Lower lobe of right lung (tissue), 2 donors: ENCODE measurements at places on chromosomes 13 and 19.

DNA sequence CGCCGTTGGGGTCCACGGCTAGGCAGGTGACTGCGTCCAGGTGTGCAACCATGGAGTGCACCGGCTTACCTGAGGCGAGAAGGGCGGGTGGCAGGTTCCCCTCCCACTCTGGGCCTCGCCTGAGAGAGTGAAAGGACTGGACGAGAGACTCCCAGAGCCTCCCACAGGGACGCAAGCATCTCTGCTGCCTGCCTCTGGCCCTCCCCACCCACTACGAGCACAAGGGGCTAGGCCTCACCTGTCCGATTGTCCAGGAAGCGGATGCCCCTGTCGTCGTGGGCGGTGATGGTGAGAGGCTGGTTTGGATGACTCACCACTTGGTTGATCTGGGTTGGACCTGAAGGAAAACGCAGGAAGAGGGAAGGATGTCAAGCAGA is 5.1 kb upstream of the PRKD2 start:
- H3K36me3 ChIP-seq: peaks cover 74% of the 10 kb centered on the region
- H3K4me3 ChIP-seq: no peak overlapping the region
- no peaks in the 10 kb centered on the region for H3K27me3 ChIP-seq
- no peak overlapping the region for H3K27ac ChIP-seq
- peaks cover 39% of the 10 kb centered on the region for H3K4me1 ChIP-seq

GRCh38 chr13:27450921-27451471 is 632 bp upstream of the MTIF3 start:
- H3K27me3 ChIP-seq: no peaks in the 10 kb centered on the region
- H3K4me3 ChIP-seq: peak overlapping the region; percentile 91
- peak overlapping the region; percentile 99 for H3K27ac ChIP-seq

DNA sequence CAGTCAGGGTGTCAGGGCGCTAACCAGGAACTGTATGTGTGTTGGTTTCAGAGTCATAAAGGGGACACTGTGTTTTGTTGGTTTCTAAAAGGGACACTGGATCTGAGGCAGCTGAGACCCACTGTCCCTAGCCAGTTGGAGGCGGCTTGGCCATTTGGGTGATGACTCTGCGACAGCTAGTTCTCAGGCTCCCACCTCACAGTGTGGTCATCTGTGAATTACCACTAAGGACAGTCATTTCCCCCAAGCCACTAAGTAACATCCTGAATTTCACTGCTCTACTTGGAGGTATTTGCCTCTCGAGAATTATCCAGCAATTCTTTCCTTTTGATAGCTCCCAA is 51.5 kb downstream of the EPS15L1 start:
- DNase-seq: no peak
- H3K27ac ChIP-seq: no peak overlapping the region
- H3K4me1 ChIP-seq: no peaks in the 10 kb centered on the region
- H3K27me3 ChIP-seq: no peaks in the 10 kb centered on the region
- peaks cover 85% of the 10 kb centered on the region for H3K36me3 ChIP-seq

DNA sequence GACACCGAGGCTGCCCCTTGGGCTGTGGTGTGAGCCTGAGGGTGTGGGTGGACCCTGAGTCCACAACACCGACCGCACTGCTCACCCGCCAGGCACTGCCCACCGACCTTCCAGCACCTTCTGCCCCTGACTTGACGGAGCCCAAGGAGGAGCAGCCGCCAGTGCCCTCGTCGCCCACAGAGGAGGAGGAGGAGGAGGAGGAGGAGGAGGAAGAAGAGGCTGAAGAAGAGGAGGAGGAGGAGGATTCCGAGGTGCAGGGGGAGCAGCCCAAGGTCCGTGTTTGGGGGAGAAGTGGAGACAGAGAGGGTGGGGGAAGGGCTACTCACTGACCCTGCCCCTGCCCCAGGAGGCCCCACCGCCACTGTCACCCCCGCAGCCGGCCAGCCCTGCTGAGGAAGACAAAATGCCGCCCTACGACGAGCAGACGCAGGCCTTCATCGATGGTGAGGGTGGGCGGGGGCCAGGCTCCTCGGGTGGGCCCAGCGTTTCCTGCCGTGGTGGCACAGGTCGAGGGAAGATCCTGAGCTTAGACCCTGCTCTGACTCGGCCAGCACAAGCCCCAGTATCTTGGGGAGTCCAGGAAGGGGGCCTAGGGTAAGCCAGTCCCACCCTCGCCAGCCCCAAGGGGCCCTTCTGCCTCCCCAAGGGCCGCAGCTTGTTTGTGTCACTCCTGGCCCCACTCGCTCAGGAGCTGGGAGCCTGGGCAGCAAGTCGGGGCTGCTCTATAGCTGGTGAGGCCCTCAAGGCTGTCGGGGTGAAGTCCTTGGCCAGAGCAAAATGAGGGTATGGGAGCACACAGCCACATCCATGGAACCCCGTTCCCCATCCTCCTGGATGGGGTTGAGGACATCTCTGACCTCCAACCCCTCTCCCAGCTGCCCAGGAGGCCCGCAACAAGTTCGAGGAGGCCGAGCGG is 12.2 kb downstream of the PRKCSH start:
- no peak for DNase-seq
- no peak overlapping the region for H3K27ac ChIP-seq
- H3K27me3 ChIP-seq: no peaks in the 10 kb centered on the region
- no peak overlapping the region for H3K4me3 ChIP-seq

GRCh38 chr13:30464496-30465342 is 1.0 kb downstream of the HMGB1 start:
- peak overlapping the region; percentile 68 for H3K4me3 ChIP-seq
- peaks cover 34% of the 10 kb centered on the region for H3K4me1 ChIP-seq

GRCh38 chr19:41930926-41931592 is 2.8 kb upstream of the ERFL start:
- H3K27ac ChIP-seq: no peak overlapping the region
- H3K36me3 ChIP-seq: no peaks in the 10 kb centered on the region
- H3K27me3 ChIP-seq: peaks cover 74% of the 10 kb centered on the region
- DNase-seq: no peak

DNA sequence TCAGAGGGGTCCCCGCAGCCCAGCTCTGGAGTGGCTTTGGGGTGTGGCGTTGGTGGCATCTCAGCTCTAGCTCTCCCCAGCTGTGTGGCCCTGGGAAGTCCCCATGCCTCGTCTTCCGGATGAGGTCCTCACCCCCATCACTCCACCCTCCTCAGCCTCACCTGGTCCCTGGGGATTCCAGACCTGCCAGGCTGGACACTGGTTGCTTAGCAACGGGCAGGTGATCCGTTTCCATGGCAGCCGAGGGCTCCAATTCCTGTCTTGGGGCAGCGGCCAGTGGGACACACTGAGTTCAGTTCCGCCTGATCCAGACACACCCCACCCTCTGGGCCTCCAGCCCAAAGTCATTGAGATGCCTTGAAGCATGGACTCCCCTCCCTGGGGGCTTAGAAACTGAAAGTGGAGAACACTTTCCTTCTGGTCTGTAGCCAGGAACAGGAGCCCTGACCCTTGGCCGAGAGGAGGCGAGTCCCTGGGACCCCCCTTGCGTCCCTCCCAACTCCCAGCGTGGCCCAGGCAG is 7.7 kb upstream of the MISP start:
- no peak overlapping the region for H3K27ac ChIP-seq
- DNase-seq: peak; percentile 72
- peaks cover 7% of the 10 kb centered on the region for H3K36me3 ChIP-seq
- H3K4me3 ChIP-seq: no peak overlapping the region
- H3K27me3 ChIP-seq: no peaks in the 10 kb centered on the region

DNA sequence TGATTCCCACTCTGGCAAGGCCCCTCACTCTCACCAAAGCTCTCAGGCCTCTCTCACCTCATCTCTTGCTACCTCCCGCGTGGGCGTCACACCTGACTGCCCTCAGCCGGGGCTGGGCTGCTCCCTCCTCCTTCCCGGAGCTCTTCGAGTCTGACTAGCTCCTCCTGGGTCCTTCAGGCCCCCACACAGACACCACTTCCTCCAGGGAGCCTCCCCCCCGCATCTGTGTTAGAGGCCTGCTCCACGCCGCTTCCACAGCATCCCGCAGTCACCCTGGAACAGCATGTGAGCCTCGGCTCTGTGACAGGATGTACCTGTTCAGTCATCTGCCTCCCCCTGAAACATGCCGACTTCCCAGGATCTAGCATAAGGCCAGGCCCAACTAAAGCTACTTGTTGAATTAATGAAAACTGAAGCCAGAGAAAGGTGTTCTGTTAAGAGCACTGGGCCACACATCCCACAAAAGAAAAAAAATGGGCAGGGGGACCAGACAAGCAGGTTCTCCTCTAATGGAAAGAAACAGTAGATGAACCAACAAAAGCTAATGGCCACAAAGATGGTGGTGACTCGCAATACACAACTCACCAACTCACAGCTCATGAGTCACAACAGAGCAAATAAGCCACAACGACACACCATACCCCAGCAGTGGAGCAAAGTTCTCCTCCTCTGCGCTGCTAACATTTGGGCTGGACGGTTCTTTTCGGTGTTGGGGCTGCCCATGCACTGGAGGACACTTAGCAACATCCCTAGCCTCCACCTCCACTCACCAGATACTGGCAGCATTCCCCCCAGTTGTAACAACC is 3.0 kb downstream of the PPP6R1 start:
- DNase-seq: no peak
- peak overlapping the region; percentile 83 for H3K27ac ChIP-seq
- H3K4me3 ChIP-seq: peak overlapping the region; percentile 94
- no peaks in the 10 kb centered on the region for H3K36me3 ChIP-seq

GRCh38 chr19:5042556-5042955 is 73.6 kb downstream of the KDM4B start:
- H3K36me3 ChIP-seq: peaks cover 43% of the 10 kb centered on the region
- DNase-seq: no peak
- H3K4me3 ChIP-seq: no peak overlapping the region
- no peak overlapping the region for H3K27ac ChIP-seq
- no peaks in the 10 kb centered on the region for H3K27me3 ChIP-seq

GRCh38 chr19:4278010-4278409 is 1.1 kb upstream of the SHD start:
- H3K27ac ChIP-seq: no peak overlapping the region
- H3K4me3 ChIP-seq: no peak overlapping the region
- H3K36me3 ChIP-seq: no peaks in the 10 kb centered on the region
- peaks cover 52% of the 10 kb centered on the region for H3K27me3 ChIP-seq
- no peak for DNase-seq
- H3K4me1 ChIP-seq: peaks cover 8% of the 10 kb centered on the region

DNA sequence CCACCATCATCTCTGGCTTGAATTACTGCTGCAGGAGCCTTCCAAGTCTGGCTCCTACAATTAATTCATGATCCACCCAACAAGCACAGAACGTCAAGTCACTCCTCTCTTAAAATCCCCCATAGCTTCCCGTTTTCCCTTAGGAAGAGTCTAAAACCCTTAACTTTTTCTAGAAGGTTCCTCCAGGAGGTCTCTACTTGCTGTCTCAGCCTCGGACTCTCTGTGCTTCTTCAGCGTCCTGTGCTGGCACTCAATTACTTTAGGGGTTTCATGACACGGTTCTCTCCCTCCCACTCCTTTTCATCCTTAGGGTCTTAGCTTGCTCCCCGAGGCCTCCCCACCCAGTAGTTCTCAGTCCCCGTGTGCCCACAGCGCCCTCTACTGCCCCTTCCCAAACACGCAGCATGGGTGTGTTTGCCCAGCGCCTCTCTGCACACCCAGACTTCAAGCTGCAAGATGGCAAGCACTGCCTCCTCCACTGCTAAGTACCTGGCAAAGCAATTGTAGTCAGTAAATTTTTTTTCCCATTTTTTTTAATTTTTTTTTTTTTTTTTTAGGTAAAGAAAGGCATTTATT is 25.8 kb upstream of the MAP3K10 start:
- no peaks in the 10 kb centered on the region for H3K36me3 ChIP-seq
- no peak overlapping the region for H3K27ac ChIP-seq
- H3K27me3 ChIP-seq: peaks cover 5% of the 10 kb centered on the region
- H3K4me3 ChIP-seq: no peak overlapping the region
- no peaks in the 10 kb centered on the region for H3K4me1 ChIP-seq

GRCh38 chr13:43054803-43055802 is 31.7 kb downstream of the DNAJC15 start:
- peaks cover 40% of the 10 kb centered on the region for H3K4me1 ChIP-seq
- no peaks in the 10 kb centered on the region for H3K36me3 ChIP-seq
- no peaks in the 10 kb centered on the region for H3K27me3 ChIP-seq
- peak overlapping the region; percentile 87 for H3K27ac ChIP-seq
- DNase-seq: no peak
- peak overlapping the region; percentile 53 for H3K4me3 ChIP-seq

GRCh38 chr19:13784731-13785452 is 10.4 kb upstream of the ZSWIM4 start:
- peaks cover under 1% of the 10 kb centered on the region for H3K36me3 ChIP-seq
- peak overlapping the region; percentile 34 for H3K27ac ChIP-seq
- no peaks in the 10 kb centered on the region for H3K27me3 ChIP-seq
- peaks cover 69% of the 10 kb centered on the region for H3K4me1 ChIP-seq
